ENCODE measurements at places on chromosomes 11 and 22.

DNA sequence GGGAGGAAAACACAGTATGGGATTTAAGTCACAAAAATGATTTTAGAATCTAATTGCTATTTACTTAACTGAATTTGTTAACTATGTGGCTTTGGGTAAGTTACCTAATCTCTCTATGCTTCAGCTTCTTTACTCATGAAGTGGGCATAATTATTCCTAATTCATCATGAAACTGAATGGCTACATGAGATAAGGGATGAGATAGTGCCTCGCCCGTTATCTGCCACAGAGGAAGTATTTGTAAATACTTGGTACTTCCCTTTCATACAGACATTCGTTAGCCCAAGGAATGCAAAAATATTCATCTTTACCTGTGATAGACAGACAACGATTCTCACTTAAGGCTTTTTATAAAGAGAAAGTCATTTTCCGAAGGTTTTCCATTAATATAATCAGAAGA is 221.2 kb upstream of the BLID start:
- no peak for DNase-seq

- DNase-seq = no peak
Observed at GRCh38 chr11:28242596-28242995, 134.4 kb downstream of the METTL15 start.

- no peak for DNase-seq
Observed at GRCh38 chr22:43566021-43566420, 154.2 kb downstream of the MPPED1 start.

DNA sequence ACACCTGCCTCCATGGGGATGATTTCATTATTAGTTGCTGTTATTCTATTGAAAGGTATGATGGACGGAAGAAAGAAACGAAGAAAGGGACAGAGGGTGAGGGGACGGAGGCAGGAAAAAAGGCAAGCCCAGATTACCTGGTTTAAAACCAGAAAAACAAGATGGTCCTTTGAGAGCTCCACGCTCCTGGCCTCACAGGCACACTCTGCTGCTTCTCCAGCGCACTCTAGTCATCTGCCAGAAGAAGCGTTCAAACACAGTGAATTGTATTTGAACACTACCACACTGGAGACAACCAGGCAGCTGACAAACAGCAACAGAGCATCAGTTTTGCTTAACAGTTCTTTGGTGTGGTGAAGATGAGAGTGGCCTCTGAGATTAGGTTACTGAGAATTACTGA is 216.9 kb downstream of the CADM1 start:
- no peak for DNase-seq

- DNase-seq = no peak
Observed at GRCh38 chr11:128235958-128236357, 351.4 kb downstream of the ETS1 start.

- DNase-seq = no peak
Observed at GRCh38 chr11:63274776-63275175, 31.4 kb upstream of the SLC22A25 start.

GRCh38 chr11:76637491-76638269 is 32.9 kb downstream of the LRRC32 start:
- DNase-seq = no peak

DNA sequence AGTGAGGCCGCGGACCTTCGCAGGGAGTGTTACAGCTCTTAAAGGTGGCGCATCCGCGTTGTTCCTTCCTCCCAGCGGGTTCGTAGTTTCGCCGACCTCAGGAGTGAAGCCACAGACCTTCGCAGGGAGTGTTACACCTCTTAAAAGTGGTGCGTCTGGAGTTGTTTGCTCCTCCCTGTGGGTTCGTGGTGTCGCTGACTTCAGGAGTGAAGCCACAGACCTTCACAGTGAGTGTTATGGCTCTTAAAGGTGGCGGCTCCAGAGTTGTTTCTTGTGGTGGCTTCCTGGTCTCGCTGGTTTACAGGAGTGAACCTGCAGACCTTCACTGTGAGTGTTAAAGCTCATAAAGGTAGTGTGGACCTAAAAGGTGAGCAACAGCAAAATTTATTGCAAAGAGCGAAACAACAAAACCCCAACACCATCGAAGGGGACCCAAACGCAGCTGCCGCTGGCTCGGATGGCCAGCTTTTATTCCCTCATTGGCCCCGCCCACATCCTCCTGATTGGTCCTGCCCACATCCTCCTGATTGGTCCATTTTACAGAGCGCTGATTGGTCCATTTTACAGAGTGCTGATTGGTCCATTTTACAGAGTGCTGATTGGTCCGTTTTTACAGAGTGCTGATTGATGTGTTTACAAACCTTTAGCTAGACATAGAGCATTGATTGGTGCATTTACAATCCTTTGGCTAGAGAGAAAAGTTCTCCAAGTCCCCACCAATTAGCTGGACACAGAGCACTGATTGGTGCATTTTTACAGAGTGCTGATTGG is 1.2 kb upstream of the TMEM45B start:
- DNase-seq = no peak

DNA sequence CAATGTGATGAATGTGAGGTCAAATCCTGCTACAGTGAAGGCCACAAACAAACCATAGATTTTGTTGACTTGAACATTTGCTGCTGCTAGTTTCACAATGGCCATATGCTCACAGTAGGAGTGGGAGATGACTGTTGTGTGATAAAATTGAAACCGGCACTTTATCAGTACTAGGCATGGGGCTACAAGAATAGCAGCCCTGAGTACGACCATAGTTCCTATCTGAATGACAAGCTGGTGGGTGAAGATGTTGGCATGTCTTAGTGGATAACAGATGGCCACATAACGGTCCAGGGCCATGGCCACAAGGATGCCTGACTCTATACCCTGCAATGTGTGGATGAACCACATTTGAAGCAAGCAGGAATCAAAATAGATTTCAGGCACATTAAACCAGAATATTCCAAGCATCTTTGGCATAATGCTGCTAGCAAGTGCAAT is 2.8 kb downstream of the OR52A1 start:
- no peak for DNase-seq

GRCh38 chr22:47119181-47119580 is 356.7 kb downstream of the TBC1D22A start:
- no peak for DNase-seq

DNA sequence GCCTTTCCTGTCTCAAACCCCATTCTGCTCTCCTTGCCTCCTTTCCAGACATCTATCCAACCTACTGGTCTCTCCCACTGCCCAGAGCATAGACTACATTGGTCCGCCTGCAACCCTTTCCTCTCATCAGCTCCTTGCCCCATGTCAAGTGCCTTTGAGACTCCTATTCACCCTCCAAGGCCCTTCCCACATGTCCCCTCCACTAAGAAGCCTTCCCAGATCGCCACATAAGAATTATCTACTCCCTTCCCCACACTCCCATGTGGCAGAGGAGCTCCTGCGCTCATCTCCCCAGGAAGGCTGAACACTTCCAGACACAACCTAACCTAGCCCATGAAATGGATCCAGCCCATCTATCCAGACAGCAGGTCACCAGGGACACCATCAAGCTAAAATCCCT is 10.3 kb downstream of the C1QTNF6 start:
- DNase-seq = no peak

GRCh38 chr11:64015935-64016845 is 19.5 kb upstream of the FLRT1 start:
- DNase-seq = no peak

GRCh38 chr11:76760236-76760635 is 22.9 kb upstream of the TSKU start:
- no peak for DNase-seq

- no peak for DNase-seq
Observed at GRCh38 chr22:37560608-37561211, 430 bp downstream of the CDC42EP1 start.

DNA sequence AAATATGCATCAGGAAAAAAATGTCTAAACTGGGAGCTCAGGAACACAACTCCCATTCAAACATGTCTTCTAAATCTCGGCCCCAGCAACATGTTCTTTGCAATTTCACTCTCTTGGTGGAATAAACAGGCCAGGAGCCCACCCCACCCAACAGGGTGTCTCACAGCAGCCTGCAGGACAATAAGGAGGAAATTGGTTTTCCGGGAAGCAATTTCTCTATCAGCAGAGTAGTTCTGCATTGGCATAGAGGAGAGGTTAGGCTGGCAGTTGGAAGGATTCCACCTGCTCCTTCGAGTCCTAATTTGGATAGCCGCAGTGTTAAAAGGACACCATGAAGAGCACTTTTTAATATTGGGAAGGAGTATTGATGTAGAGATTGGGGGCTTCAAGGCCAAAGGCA is 55.9 kb upstream of the BARX2 start:
- DNase-seq = no peak

DNA sequence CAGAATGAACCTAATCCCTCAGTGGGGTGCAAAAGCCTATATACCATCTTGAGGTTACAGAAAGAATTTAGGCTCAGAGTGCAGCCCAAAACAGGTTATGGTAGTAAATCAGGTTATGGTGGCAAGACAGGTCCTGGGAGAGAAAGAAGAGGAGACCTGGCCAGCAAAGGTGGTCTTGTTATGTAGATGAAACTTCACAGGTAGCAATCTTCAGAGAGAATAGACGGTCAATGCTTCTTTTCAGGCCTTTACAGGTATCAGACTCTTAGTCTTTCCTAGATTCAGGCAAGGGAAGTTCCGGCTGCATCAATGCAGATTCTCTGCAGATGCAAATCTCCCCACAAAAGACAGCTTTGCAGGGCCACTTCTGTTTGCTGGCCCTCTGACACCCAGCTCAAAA is 45.8 kb upstream of the SORL1 start:
- no peak for DNase-seq

DNA sequence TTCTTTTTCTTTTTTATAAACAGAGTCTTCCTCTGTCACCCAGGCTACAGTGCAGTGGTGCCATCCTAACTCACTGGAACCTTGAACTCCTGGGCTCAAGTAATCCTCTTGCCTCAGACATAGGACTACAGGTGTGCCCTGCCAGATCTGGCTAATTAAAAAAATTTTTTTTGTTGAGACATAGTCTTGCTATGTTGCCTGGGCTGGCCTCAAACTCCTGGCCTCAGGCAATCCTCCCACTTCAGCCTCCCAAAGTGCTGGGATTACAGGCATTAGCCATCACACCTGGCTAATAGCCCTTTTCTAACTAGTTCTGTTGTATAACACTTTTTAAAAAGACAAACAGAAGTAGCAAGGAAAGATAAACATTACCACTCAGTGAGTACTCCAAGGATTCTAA is 57.4 kb downstream of the CSTF3 start:
- no peak for DNase-seq

- DNase-seq = no peak
Observed at GRCh38 chr11:59818572-59818971, 8.0 kb upstream of the MRPL16 start.

DNA sequence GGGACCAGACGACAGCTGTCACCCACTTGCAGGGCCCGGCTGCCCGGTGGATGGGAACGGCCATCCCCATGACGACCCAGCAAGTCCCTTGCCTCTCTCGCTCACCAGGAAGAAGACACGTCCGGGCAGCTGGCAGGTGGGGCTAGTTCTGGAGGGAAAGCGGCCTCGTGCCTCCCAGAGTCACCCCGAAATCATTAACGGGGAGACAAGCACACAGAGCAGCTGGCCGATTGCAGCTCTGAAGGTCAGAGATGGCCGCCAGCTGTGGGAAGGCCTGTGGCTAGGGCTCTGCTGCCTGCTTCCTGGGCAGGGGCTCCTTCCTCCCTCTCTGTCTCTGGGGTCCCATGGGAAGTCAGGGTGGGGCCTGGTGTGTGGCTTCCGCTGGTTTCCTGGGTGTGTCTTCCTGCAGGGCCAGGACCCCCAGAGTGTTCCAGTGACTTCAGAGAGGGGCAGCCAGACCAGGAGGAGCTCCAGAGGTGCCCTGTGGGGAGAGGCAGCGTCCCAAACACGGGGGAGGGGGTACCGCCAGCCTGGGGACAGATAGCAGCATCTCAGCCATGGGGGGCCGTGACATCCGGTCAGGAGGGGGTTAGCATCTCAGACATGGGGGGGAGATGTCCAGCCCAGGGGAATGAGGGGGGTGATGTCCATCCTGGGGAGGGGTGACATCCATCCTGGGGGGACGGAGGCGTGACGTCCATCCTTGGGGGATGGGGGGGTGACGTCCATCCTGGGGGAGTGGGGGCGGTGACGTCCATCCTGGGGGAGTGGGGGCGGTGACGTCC is 114.9 kb downstream of the KCNQ1 start:
- no peak for DNase-seq

- DNase-seq = no peak
Observed at GRCh38 chr11:932435-932834, 6.8 kb downstream of the AP2A2 start.

GRCh38 chr11:115557681-115558080 is 53.5 kb upstream of the CADM1 start:
- DNase-seq = no peak

DNA sequence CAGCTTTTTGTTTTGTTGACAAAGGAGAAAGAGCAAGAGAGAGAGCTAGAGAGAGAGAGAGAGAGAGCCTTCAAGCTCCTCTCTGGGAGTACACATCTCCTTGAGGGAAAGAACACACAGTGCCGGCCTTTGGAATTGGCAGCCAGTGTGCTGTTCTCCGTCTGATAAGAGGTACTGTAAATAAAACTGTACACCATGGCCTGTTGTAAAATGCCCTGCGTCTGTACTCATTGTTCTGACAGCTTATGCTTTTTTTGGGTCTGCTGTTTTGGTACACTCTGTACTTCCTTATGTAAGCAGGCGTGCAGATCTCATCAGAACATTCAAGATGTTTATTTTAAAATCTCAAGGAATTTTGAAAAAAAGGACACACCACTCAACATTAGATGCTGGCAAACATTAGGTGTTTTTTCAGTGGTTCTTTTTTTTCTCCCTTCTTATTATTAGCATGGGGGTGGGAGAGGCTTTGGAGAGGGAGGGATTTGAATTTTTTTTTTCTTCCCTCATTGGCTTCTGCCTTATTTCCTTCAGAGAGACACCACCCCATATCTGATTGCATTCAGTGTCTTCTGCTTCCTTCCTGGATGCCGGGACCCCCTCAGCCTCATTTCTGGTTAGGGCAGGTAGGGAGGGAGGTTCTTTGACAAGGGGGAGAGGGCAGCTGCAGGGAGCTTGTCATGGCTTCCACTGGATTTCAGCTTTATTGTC is 116.8 kb upstream of the NNMT start:
- peak; percentile 99 for DNase-seq

DNA sequence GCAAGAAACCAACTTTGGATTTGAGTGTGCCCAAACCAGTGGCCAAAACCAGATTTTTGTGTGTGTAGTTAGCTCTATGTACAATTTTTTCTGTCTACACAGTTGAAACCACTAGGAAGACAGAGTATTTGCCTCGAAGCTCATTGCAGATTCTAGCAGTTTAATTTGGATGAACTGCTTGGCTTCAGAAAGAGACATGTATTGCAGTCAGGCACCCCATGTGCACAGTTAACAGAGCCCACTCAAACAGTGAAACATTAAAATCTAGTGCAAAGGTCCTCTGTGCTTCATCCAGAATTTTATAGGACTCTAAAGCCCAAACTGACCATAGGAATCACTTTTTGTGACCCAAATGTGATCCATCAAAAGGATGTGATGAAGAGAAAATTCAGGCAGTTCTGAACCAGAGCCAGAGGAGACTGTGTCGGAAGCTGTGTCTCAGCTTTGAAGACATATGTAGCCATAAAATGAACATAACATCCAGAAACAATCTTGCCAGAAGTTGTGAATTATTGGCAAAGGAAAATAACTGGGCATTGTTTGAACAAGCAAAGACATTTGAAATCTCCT is 82.7 kb downstream of the PANX1 start:
- no peak for DNase-seq
